Left forelimb (tissue), 1 donor: ENCODE measurements at places on chromosomes 1 and 21.

DNA sequence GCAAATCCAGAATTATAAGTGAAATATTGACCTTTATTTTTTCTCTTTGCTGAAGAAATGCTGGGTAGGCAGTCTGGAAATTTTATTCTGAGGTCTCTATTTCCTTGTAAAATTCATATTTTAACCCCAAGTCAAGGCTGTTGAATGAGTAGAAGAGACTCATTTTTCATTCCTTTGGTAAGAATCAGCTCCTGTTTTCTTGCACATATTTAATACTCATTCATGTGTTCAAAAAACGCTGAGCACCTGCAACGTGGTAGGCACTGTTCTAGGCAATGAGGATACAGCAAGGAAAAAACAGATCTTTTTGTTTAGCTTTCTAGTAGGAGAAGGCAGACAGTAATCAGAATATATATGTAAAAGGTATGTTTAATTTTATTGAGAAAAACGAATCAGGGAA lies 1.5 kb downstream of the PRKAA2 start:
- no peak for DNase-seq

DNA sequence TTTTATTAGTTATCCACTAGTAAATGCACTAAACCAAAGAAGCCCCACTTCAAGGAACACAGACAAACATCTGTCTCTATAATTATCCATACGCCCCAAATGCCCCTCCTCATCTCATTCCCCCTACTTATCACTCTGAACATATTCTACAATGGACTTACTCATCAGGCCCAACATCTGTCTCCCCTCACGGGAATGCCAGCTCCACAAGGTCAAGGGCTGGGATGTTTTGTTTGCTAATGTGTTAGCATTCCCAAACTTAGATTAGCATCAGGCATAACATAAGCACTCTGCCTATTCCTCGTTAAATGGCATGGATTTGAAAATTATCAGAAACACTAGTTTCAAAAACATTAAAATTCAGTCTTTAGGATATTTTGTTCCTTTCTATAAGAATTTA lies 279.5 kb downstream of the DSCAM start:
- DNase-seq: no peak

DNA sequence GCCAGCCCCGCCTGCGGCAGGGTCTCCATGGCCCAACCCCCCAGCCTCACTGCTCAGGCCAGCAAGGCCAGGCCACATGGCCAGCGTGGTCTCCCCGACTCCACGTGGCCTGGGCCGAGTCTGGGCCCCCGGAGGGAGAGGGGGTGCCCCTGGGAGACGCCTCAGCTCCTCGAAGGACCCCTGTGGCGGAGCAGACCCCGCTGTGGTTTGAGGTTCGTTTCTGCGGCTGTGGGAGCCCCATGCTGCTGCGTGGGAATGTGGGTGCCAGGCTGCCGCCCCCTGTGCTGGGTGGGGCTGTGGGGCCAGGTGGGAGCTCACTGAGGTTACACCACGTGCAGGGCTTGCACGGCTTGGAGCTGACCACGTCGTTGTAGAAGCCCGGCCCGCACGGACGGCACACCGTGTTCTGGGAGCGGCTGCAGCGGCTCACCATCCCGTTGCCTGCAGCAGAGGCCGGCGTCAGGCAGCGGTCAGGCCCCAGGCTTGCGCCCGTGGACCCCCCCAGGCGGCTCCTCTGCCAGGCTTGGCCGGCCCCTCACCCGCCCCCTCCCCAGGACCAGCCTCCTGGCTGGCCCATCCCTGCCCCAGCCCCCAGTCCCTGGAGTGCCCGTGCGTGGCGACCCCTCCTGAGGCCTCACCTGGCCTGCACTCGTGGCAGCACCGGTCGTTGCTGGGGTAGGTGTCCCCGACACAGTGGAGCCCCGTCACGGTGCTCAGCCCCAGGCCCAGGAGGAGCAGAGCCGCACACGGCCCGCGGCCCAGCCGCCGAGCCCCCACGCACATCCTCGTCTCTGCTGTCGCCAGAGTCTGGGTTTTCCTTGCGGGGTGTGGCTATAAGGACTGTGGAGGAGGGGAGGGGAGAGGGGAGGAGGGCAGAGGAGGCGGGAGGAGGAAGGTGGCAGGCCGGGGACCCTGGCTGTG lies at the start of gene TNFRSF4:
Gene TNFRSF4 (minus strand): TSS at position 809 of the 921 bp plus-strand sequence. CDS start 26 bp downstream, at position 783.
- DNase-seq: no peak

GRCh38 chr1:203505526-203506204 lies 11.7 kb downstream of the OPTC start:
- no peak for DNase-seq

GRCh38 chr1:152111515-152111968 lies 3.7 kb downstream of the TCHH start:
- no peak for DNase-seq

GRCh38 chr1:64172458-64172983 lies 30.9 kb upstream of the UBE2U start:
- no peak for DNase-seq

DNA sequence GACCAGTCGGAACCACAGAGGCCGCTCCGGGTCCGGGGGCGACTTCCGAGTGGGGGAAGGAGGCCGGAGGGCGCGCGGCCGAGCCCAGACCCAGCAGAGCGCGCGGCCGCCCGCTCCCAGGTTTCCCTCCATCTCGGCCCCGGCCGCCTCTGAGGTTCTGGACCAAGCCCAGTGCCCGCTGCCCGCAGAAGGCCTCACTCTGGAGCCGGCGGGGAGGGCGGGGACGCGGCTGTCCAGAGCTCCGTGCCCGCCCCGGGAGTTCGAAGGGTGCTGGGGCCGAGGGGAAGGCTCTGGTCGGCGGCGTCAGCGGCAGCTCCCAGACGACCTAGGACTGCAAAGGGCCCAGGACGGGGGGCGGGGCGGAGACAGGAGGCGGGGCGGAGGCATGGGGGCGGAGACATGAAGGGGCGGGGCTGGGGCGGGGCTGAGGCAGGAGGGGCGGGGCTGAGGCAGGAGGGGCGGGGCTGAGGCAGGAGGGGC lies 48.0 kb upstream of the SLC19A1 start:
- DNase-seq: peak; percentile 64

DNA sequence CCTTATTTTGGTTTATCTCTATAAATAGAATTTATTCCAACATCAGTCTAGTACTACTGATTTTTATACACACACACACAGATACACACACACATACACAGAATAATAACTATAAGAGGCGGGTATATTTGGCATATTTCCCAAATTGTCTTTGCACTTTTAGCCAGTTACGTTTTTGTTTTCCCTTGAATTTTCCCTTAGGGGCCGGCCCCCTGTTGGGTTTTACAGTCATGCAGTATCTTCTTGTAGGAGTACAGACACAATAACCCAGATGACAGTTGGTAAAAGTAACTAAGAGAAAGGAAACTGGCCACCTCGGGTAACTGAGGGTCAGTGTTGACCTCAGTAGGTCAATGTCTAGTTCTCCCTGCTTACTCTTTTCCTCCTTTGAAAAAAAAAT lies 50.9 kb downstream of the DISP1 start:
- no peak for DNase-seq

DNA sequence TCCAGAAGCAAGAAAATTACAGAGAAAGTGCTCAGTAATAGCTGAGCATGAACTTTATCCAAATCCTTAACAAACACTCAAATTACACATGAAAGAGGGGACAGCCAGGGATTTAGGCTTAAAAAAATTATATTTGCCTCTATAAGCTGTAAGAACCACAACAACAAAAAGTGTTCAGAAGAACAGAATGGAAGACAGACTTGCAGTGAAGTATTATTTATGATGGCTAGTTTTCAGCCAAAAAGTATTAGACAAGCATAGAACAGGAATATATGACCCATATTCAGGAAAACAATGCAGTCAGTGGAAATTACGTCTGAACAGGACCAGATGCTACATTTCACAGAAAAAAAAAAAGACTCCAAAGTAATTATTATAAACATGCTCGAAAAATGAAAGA lies 1246.3 kb downstream of the NCAM2 start:
- no peak for DNase-seq
